ENCODE measurements at places on chromosomes 6 and 20.

DNA sequence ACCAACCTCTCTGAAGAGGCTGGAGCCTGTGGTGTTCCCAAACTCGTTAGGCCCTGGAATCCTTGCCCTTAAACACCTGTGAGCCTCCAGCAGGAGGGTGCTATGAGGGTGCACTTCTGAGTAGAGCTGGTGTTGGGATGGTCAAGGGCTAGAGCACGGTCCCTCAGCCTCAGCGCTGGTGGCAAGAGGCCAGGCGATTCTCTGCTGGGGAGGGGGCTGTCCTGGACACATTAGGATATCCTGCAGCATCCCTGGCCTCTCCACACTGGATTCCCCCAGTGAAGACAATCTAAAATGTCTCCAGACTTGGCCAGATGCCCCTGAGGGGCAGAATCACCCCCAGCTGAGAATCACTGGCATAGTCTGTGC is 157.8 kb downstream of the SYCP2 start:
- no peak for DNase-seq

DNA sequence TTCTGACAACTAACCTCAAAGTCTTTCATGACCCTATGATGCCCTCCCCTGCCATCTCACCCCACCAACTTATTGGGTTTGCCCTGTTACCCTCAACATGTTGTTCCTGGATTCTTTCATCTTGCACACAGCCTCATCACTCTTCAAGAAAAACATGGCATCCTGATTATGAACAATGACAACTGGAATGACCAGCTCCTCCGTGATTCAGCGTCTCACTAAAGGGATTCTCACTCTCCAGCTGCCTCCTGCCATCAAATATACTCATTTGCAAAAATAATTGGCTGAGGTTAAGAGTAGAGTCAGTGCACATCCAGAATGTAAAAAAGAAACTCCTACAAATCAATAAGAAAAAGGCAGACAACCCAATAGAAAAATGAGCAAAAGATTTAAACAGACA is 59.7 kb upstream of the MDGA1 start:
- DNase-seq: no peak

GRCh38 chr20:8094850-8095249 is 37.2 kb upstream of the PLCB1 start:
- DNase-seq: peak; percentile 77

DNA sequence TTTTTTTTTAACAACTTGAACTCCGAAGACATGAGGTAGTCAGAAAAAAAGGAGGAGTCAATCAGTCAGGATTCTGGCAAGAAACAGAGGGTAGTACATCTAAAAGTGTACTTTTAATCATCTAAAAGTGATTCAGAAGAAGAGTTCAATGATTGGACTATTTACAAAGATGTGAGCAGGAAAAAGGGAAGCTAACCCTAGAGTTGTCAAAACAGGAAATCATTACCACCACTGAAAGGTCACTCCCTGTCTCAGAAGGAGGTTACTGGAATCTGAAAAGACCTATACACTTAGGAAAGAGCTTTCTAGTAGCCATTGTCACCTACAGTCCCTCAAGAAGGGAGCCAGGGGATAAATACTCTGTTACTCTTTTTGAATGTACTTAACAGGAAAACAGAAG is 16.7 kb upstream of the LMBRD1 start:
- no peak for DNase-seq

DNA sequence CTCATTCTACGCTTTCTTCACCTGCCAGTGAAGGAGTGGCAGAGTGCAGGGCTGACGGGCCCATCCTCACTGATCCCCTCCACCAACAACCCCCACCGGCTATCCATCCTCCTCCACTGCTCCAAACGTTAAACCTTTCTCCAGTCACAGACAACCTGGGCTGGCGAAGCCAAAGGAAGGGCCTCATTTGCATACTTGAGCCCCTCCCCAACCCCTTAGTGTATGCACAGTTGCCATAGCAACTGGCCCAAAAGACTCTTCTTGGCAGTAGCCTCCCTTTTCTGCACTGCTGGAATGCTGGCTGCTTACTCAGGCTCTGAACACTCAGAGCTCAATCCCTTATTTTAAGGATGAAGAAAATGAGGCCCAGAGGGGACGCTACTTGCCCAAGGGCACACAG is 130.3 kb downstream of the GRM4 start:
- DNase-seq: no peak

GRCh38 chr20:23870461-23870860 is 9.1 kb downstream of the CST5 start:
- DNase-seq: no peak

DNA sequence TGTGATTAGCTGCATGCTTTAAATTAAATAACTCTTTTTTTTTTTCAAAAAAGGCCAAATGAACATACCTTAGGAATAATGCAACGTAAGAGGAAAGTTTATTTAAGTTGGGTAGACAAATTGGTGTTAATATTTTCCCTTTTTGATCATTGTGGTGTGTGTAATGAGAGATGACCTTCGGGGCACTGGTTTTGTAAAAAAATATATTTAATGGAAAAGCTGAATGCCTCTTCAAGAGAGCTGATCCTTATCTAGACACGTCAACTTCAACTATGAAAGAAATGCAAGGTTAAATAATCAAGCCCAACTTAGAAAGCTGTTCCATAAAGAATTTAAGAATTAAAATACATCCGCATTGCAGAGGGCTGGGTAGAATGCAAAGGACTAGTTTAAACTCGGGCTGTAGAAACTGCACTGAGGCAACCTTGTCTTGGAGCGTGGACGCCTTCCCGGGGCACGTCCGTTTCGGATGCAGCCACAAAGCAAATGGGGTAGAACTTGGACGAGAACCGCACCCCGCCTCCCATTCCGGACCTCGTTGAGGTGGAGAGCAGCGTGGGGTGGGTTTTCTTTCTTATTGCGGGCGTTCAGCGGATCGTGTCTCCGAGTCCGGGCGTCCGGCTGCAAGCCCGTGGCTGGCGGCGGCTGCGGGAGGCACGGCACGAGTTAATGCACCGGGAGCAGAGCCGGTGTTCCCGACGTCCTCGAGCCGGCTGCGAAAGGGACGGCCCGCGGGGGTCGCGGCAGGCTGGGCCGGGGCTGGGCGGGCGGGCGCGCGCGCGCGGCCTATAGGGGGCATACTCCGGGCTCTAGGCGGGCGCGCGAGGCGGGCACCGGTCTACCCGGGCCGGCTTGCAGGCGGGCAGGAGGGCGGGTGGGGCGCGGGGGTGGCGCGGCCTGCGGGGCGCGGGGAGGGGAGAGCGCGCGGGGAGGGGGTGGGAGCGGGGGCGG is 1.9 kb downstream of the JARID2 start:
- peak; percentile 40 for DNase-seq

DNA sequence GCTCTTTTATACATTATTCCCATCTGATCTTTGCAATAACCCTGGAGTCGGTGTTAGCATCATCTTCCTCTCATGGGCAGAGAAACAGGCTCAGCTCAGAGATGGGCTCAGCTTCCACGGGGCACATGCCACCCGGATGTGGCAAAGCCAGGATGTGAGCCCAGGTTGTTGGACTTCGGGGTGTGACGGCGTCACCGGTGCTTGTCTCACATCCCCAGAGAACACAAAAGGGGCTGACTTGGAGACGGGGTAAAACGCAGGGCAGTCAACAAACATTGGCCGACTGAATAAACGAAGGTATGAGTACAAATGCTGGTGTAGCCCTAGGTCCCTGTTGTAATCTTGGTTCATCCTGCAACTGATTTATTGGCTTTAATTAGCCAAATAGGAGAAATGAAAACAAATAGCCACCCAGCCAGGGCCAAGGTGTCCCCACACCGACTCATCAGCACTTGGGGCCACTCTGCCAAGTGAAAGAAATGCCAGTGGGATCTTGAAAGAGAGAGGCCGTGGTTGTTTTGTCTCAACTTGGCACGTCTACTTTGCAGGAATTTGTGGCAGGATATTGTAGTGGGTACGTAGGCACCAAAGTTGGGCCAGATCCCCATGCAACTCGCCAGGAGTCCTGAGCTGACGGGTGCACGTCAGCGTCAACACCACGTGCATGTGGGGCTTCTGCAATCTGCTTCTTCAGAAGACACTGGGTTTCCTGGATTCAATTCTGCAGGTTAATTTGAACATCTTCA is 42.8 kb downstream of the APCDD1L start:
- DNase-seq: no peak

DNA sequence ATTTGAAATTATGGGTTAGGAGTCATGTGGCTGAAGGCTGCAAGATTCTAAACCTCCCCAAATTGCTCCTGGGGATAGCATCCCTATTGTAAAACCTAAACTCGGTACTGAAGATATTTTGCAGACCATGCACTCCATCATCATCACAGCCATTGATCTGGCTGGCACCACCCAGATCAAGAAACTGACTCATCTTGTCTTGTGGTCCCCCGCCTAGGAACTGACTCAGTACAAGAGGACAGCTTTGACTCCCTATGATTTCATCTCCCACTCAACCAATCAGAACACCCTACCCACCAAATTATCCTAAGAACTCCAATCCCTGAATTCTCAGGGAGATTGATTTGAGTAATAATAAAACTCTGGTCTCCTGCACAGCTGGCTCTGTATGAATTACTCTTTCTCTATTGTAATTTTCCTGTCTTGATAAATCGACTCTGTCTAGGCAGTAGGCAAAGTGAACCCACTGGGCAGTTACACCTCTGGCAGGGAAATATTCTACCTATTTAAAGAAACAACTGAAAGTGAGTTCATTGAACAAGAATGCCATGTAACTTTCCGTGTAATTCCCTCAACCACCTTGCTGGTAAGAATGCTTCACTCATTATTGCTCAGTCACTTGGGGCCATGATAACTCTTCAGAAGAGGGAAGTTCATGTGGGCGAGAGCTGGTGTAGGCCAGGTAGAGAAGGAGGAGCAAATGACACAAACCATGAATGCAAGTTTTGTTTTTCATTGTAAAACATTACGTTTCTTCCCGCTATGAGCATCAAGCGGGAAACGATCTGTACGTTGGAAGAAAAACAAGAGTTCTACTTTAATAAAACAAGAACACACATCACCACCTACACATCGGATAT is 602.9 kb upstream of the ARID1B start:
- no peak for DNase-seq

DNA sequence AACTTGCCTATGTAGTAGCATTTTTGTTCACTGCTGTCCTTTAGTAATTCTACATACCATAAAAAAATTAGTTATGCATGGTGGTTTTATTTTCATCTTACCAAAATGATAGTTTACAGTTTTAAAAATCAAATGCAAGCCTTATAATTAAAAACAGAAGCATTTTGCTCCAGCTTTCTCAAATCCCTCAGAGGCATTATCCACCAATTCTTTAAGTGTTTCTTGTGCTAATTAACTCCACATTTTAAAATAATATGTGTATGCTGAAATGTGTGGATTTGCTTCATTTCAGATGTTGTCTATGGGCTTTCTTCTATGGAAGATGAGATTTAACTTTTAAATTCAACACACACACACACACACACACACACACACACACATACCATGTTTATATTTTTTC is 49.3 kb downstream of the PCSK2 start:
- no peak for DNase-seq

GRCh38 chr6:109322825-109323224 is 59.4 kb downstream of the CD164 start:
- no peak for DNase-seq

DNA sequence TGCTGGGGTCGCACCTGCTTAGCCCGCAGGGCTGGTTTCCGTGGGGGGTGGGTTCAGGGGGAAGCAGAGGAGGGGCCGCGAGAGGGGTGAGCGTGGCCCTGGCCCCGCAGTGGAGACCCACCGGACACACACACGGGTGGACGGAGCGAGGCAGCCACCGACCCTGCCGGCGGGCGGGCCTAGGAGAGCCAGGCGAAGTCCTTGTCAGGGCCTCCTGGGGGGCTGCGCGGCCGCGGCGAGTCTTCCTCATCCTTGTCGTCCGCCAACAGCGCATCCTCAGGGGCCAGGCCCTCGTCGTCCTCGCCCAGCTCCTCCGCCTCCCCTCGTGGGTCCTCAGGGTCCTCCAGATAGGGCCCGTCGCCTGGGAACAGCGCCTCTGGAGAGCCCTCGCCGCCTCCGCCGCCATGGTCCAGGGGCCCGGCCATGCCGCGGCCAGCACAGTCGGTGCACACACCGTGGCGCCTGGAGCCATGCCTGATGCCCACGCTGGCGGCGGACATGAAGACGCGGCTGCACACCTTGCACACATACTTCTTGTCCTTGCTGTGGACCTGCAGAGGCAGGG is 7.3 kb downstream of the SLC2A4RG start:
- no peak for DNase-seq

GRCh38 chr6:101936516-101936915 is 543.0 kb downstream of the GRIK2 start:
- no peak for DNase-seq

DNA sequence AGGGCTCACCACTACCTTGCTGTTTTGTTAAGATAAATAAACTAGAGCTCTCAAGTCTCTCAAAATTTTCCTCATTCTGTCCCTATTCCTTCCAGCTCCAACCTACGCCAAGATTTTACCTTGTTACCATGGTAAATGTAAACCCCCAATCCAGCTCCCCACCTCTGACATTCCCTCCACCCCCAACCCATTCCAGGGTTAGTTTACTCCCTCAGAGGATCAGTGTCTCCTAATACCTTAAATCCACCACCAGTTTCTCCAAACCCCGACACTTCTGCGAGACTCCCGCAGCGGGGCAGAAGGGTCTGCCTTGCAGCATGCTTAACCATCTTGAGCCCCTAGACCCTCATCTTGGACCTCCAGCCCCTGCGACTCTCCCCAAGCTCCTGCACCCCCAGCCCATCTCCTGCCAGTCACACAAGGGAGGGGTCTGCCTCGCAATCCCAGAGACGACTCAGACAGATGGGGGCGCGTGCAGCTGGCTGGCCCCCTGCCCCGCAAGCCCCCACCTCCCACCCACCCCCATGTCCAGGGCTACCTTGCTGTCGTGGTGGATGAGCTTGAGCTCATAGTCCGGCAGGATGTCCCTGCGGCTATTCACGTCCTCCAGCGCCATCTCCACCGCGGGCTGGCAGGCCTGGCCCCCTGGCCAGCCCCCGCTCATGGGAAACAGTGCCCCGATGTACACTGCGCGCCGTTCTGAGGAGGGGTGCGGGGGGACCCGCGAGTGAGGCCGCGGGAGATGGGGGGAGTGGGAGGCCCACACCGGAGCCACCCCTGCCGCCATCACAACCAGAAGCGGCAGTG is 5.8 kb downstream of the GABBR1 start:
- no peak for DNase-seq

DNA sequence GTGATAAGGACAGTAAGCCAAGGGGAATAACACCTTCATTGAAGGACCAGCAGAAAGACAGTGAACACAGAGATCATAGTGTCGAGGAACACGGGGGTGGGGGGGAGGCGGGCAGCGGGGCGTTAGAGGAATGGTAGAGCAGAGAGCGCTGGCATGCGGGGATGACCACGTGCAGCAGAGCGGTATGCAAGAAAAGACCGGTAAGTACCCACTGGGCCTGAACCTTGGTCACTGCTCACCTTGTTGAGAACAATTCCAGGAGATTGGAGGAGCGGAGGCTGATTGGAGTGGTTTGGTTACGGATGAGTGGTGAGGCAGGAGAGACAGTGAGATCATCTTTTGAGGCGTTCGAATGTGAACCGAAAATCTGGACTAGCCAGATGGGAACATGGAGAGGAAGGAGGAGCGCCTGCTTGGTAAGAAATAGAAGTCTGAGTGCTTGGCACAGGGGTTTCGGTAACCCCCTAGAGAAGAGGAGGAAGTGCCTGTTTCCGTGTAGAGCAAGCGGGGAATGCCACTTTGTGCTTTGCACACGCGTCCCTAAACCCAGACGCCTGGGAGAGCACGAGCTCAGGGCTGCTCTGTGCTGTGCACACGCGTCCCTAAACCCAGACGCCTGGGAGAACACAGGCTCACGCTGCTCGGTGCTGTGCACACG is 70.0 kb downstream of the FAM120B start:
- no peak for DNase-seq

All from fibroblast of gingiva (primary cell).